ENCODE measurements at places on chromosomes 3 and 15.

- no peak for DNase-seq
Measured at GRCh38 chr15:55998478-55998877, 5.1 kb upstream of the NEDD4 start.

- DNase-seq, result no peak
Measured at GRCh38 chr15:48890375-48890972, 12.5 kb downstream of the EID1 start.

- no peak for DNase-seq
Measured at GRCh38 chr15:56732135-56732885, 999 bp downstream of the ZNF280D start.

GRCh38 chr3:184339001-184339400 lies 1.6 kb downstream of the FAM131A start:
- no peak for DNase-seq

- no peak for DNase-seq
Measured at GRCh38 chr3:194278186-194278845, 72.8 kb downstream of the CPN2 start.

DNA sequence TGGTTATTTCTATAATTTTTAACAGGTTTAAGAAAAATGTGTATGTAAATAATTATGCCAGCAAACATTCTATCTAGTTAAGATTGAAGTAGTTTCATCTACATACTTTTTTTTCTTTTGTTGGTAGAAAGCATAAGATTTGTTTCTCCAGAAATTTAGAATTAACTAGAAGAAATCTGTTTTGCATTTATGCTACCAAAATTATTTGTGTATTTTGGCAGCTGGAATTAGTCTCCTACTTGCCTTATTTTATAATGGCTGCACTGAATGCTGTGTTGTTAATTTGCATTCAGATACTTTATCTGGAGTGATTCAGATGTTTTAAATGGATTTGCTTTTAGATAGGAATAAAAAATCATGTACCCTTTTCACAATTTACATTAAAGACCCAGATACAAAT lies 100.2 kb upstream of the NAALADL2 start:
- DNase-seq, result no peak

GRCh38 chr15:61051569-61052031 lies 177.5 kb downstream of the RORA start:
- no peak for DNase-seq

DNA sequence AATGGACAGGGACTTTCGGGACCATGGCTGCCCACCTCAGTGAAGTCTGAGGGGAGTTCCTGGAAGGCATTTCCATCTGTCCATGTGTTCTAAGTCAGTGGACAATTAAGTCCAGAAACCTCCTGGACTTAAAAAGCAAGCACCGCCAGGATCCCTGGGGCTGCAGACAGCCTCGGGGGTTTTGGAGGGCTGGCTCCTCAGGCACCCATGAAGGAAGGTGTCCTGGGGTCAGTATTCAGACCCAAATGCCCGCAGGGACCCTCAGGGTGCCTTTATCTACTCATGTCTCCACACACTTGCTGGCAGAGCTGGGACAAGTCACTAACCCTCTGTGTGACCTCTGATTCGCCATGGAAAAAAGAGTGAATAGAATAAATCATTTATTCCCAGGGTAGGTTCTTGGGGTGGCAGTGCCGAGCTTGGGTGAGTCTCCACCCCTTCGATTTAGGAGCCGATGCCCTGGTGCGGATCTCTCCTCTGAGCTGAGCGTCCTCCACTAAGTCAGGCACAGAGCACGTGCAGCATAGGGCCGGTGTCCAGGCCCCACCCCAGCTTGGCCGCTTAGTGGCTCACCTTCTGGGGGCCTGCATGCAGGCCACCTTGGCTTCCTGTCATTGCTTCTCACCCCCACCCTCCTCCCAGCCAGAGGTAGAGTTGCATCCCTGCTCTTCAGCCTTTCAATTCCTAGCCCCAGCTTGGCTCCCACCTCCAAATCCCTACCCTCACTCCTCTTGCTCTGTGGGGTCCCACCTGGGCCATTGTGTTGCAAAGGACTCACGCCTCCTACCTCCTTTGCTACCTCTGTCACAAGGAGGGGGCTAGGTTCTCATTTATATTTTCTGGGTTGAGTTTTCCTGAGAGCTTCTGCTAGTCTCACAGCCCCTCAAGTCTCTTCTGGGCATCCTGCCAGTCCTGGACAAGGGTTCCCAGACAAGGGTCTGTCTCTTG lies 19.9 kb downstream of the SLC6A6 start:
- no peak for DNase-seq

DNA sequence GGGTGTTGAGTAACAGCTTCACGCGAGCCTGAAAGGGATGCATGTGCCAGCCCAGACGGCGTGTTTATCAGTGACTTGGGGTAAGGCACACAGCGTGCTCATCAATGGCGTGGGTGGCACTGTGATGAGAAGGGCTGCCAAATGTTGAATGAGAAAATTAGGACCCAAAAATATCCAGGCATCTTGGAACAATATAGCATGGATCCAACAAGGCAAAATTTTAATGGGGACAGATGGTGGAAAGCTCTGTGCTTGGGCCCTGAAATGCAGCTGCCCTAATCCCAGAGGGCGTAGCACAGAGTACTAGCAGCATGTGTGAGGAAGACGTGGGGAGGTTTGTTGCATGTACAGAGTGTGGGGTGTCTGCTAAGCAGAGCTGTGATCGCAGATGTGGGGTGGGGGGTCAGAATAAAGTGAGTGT lies 48.9 kb downstream of the SSUH2 start:
- no peak for DNase-seq

DNA sequence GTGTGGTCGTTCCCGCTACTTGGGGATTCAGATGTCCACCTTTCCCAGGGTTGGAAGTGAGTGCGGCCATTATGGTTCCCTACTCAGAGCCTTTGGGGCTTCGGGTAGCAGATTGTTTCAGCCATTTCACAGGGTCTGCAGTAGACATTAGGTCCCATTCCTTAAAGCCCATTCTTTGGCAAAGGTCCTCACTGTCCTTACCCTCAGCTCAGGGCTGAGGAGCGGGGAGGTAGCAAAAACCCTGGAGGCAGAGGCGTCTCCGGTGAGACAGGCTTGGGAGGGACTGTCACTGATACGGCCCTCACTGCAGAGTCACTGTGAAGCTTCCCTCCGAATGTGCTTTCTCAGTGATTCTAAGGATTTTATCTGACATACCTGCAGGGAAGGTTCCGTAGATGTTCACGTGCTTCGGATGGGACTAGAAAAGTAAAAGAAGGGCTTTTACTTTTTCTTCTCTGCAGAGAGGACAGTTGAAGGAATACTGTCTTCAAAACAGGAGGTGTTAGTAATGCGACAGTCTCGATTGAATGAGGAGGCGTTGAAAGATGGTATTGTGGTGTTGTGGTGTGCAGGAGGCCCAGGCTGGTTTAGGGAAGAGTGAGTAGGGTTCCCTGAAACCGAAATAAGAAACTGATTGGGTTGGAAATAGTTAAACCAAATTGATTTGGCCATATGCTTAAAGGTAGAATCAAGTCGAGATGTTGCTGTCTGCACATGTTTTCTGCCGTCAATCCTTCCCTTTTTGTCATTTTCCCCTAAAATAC lies 630 bp downstream of the ATP6V1A start:
- DNase-seq, result no peak

DNA sequence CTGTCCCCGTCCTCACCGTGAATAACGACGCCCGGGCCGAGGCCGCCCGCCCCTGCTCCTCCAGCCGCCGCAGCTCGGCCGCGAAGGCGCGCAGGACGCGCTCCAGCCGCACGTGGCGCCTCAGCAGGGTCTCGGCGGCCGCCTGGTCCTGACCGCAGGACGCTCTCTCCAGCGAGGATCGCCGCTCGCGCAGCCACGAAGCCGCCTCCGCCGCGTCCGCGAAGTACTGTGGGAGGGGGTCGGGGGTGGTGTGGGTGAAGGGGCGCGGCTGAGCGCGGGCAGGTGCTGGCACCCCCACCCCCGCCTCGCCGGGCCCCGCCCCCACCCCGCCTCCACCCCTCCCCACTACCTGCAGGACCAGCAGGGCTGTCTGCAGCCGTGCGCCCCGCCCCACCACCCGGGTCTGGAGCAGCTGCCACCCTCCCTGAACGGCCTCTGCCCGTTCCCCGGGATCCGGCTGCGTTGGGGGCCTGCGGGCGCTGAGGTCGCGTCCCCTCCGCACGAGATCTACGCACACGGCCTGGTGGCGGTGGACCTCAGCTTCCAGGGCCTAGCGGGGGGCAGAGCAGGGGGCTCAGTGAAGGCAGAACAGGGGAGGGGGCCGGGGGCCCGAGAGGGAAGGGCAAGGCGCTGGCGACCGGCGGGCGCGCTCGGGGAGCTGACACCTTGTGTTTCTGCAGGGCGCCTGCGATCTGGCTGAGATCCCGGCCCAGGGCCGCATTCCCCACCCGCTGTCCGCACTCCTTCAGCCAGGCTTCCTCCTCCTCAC lies 11.7 kb downstream of the SPTBN5 start:
- DNase-seq, result no peak

DNA sequence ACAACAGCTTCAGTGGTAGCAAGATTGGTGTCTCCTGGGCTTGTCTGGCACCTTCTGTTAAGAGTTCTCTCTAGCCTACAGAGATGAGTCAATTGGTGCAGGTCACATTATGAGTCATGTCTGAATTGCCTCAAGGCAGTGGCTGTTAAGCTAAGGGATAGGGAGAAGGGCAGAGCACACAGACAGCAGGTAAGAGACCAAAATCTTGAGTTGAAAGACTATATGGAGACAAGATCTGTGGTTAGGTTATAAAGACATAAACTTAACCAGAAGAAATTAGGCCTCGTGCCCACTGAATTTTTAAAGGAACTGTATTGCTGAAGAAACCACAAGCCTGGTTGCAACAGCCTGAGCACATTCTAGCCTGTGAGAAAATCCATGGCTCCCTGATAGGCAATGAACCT lies 19.2 kb upstream of the KPNA1 start:
- peak; percentile 60 for DNase-seq

DNA sequence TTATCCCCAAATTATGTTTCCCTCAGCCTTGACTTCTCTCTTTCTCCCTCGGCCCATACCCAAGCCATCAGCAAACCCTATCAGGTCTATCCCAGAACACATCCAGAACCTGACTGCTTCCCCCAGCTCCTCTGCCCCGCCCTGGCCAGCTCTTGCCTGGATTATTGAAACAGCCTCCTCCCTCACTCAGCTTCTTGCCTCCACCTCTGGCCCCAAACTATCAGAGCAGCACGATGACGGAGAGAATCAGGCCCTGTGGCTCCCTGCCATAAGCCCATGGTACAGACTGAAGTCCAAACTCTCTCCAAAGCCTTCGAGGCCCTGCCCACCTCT lies 105.3 kb upstream of the LINGO1 start:
- DNase-seq, result no peak

DNA sequence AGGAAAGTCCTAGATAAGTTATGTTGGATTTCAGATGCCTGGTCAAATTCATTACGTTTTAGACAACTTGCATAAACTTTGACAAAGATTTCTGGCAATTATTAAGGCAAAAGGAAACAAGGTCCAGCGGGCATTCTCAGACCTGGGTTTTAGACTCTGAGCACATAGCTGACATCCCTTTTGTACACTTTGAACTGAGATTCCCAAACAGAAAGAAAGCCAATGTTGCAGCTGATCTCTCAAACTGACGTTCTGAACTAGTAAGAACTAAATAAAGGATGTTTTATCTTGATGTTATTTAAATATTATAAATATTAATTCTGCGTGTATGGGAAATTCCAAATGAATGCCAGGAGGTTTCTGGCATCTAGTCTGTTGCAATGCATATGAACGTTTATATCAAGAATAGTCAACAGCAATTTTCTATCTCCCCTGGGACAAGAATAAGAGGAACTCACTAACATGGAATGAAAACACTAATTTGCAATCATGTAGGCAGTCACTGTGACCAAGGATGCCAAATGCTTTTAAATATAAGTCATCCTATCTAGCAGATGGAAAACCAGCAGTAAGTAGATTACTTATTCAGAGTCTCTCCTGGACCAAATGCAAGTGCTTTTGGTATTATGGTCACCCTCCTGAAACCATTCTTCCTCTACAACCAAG lies 202.1 kb downstream of the GREM1 start:
- peak; percentile 17 for DNase-seq

DNA sequence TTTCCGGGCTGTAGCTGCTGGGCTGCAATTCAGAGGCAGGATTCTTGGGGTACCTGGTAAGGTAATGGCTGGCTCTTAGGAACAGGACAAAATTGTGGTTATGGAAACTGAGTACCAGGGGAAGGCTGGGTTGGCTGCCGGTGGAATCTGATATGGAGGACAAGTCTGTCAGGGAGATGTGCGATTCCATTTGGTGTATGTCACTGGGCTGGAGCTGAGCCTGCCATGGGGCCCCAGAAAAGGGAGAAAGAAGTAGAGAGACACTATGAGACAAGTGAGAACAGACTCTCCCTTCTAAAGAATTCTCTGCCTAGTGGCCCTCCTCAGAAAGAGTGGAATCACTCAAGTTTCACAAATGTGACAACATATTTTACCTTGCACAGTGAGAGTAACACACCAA lies 368.2 kb upstream of the ROPN1 start:
- no peak for DNase-seq

DNA sequence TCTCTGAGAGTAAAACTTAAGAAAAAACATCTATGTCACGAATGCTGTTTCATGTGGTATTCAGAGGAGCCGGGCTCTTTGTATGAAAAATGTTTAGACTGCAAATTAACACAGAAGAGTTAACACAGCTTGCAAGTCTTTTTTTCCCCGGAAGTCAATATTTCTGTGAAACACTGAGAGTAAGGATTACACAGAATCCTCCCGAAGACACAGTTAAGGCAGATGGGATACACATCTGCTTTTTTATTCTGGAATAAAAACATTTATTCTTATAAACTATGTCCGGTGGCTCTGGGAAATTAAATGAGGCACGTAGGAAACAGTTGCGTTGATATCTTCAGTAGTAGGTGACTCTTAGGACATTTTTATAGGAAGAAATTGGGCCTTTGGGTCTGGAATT lies 180.6 kb downstream of the PTPRG start:
- no peak for DNase-seq

GRCh38 chr15:39381517-39381916 lies 199.4 kb upstream of the THBS1 start:
- no peak for DNase-seq

- DNase-seq, result no peak
Measured at GRCh38 chr3:172607305-172608121, 84.3 kb upstream of the TNFSF10 start.
